WTC11 (cell line): ENCODE measurements at places on chromosomes 6 and 20.
A peak's percentile ranks its signal among the peaks of the same experiment; 100 is the strongest.

- DNase-seq: no peak
Observed at GRCh38 chr6:167538746-167539145, 213.9 kb downstream of the TTLL2 start.

DNA sequence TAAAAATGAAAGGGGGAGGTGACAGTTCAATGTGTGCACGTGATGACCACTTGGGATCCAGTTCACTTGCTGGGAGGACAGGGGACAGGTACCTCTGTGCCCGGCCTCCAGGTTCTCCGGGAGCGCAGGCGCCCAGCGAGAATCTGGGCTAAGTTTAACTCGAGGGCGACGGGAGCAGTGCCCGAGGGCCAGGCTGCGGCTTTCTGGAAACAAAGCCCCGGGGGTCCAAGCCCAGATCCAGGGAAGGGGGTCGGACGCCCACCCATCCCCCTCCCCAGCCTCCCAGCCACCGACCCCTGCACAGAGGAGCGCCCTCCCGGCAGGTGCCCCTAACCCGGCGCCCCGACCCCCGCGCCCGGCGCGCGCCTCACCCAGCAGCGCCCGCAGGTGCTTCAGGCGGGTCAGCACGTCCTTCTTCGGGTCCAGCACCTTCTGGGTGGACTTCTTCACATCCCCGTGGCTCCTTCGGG, 405 bp downstream of the RALGAPA2 start:
- DNase-seq: peak; percentile 36

DNA sequence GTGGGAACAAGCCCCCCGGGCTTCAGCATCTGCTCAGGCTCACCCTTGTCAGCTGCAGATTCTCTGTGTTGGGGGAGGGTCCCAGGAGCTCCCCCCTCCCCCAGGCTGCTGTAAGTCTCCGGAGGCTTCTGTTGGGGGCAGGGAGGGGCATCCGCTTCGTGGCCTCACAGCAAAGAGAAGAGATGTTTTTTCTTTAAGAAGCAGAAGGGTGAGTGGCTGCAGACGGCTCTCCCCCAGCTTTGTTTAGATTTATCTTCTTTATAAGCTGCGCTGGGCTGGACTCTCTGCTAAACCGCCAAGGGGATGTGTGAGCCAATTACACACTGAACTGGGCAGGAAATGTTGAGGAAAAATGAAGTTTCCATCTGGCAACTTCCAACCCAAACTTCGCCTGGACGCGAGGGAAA, 48.7 kb upstream of the GATA5 start:
- DNase-seq: no peak

GRCh38 chr6:143241911-143242310, 181.2 kb downstream of the AIG1 start:
- no peak for DNase-seq

GRCh38 chr20:2757969-2758368, 42.5 kb downstream of the CPXM1 start:
- DNase-seq: no peak
